ENCODE measurements at places on chromosomes 13 and 19.

DNA sequence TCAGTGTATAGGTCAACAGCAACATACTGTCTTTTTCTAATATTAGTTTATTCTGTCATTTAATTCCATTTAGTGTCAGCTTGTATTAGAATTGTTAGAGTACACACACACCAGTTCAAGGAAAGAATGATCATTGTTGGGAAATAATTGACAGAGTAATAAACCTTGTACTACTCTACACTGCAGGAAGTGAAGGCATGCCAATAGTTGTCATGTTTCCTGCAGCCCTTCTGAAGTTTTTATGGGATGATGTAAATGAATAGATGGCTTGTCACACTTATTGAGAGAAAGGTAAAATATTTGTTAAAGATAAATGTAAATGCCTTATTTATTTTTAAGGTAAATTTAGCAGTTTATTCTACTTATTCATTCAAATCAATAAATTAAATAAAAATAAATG, 306.9 kb upstream of the KLHL1 start:
- no peak for DNase-seq

DNA sequence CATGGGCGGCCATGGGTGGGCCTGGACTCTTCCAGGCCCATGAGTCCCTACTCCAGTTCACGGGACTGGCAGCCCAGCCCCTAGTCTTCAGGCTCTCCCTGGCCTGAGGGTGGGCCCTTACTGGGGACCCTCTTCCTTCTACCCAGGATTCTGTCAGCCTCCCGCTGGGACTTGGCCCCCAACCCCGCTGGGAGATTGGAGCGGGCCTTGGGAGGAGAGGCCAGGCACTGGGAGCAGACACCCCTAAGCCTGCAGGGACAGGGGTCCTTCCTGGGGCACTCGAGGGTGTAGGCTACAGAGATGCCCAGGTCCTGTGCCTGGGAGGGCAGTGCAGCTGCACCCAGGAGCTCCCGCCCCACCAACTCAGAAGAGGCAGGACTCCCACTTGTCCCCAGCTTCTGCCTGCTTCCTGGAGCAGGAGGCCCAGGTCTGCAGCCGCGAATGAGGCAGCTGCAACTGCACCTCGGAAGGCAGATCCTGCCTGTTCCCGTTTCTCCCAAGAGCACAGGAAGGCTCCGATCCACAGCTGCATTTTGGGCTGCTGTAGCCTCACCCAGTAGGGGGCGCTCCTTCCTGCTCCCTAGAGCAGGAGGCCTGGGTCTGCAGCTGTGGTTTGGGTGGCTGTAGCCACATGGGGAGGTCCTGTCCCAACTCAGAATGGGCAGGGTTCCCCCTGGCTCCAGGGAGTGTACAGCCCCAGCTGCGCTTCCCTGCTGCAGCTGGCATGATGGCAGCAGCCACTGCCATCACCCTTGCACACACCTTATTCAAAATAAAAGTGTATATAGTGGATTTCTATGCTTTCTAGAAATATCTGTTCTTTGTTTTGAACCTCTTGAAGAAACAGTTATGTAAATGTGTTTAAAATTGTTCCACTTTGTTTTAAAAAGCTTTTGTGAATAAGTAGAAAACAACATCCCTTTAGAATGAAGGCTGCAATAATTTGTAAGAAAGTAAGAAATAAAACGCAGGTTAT, 46.8 kb downstream of the TEX26 start:
- peak; percentile 63 for DNase-seq

DNA sequence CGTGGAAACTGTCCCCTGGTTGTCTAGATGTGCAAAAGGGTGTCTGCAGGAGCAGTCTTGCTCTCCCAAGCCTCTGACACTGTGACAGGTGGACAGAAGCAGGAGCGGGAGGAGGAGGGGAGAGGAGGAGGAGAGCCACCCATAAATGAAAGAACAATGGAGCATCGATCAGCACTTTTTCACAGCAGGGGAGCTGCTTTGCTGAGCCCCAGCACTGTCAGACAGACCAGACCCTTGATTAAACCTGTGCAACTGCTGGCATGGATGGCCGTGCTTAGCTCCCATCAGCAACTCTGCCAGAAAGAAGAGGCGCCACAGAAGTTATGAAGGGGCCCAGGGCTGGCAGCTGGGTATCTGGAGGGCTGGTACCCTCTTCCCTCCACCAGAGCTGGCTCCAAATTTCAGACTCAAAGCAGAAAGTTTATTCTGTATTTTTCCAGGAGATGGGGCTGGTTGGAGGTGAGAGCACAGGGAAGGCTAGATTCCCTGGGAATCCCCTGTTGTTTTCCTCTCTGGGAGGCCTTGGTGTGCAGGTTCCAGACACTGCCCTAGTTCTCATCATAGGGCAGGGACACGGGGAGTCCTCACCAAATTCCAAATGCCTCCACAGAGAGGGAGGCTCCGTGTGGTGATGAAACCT, 1192.2 kb downstream of the UQCRFS1 start:
- DNase-seq, result no peak

DNA sequence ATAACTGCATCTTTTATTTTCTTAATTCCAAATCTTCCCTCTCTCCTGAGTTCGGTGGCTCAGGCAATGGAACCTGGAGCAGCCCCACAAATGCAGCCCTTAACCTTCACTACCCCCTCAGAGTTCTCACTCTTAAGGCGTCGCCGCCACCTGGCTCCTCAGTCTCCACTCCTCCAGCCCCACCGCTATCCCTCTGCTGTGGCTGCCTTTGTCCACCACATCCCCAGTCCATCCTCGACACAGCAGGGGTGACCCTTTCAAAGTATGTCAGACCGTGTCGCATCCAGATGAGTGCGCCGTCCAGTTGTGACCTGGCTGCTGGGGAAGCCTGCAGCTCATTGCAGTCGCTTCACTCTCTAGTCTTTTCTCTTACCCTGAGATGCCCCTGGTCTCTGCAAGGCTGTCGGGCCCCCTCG, 1.0 kb downstream of the SPPL2B start:
- DNase-seq, result no peak

- no peak for DNase-seq
Measured at GRCh38 chr13:41246969-41247680, 16.3 kb downstream of the MTRF1 start.

DNA sequence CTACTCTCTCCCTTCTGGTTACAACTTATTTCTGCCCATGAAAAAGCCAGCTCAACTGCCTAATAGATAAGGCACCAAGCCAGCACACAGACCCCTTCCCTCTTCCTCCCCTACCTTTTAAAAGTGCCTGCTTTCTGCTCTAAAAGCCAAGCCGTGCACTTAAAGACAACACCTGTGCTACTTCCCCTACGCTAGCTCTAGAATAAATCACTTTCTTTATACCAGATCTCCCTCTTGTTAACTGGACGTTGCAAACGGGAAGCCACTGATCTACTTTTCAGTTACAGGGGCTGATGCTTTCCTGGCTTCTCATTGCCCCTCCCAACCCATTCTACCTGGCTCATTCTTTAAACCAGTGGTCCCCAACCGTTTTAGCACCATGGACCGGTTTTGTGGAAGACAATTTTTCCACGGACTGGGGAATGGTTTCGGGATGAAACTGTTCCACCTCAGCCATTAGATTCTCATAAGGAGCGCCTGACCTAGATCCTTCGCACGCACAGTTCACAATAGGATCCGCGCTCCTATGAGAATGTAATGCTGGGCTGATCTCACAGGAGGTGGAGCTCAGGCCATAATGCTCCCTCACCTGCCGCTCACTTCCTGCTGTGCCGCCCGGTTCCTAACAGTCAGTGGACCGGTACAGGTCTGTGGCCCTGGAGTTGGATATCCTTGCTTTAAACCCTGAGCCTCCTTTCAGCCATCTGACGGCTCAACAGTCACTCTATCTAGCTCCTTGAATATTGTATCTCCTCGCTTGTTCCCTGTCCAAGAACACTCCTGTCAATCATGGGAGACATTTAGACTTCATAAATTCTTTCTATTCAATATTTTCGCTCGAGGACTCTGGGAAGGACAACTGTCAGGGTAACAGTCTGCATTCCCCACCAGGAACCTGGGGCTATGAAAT, 841 bp upstream of the ZNF223 start:
- DNase-seq, result peak; percentile 41

DNA sequence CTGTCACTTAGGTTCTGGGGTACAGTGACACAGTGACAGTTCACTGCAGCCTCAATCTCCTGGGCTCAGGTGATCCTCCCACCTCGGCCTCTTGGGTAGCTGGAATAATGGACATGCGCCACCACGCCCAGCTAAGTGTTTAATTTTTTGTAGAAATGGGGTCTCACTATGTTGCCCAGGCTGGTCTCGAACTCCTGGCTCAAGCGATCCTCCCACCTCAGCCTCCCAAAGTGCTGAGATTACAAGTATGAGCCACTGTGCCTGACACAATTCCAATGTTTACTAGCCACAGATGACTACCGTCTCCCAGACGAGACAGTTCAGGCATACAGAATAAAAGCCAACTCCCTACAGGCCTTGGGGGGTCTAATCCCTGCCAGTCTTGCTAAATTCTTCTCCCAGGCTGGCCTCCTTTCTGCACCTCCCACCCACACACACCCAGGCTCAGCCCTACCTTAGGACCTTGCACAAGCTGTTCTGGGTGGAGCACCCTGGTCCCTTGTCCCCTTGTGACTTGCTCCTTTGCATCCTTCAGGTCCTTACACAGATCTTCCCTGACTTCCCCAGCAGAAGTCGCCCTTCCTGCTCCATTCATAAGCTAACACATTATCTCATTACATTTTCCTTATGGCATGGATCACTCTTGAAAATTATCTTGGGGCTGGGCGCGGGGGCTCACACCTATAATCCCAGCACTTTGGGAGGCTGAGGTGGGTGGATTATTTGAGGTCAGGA, 106.4 kb downstream of the INSR start:
- DNase-seq, result no peak

DNA sequence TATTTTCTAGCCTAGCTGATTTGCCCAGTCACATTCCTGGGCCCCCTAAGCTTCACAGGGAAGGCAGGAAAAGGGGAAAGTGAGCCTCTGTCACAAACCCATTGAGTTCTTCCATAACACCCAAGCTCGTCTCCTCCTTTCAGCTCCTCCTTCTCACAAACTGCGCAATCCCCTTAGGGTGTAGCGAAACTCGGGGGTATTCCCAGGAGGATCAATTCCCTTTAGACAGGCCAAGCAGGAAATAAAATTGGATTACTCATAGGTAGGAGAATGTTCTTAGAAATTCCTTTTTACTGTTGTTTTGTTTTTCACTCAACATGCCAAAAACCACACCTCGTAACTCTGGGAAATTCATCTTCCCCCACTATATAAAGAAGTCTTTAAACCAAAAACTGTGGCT, 139.3 kb downstream of the IRS2 start:
- DNase-seq, result no peak

DNA sequence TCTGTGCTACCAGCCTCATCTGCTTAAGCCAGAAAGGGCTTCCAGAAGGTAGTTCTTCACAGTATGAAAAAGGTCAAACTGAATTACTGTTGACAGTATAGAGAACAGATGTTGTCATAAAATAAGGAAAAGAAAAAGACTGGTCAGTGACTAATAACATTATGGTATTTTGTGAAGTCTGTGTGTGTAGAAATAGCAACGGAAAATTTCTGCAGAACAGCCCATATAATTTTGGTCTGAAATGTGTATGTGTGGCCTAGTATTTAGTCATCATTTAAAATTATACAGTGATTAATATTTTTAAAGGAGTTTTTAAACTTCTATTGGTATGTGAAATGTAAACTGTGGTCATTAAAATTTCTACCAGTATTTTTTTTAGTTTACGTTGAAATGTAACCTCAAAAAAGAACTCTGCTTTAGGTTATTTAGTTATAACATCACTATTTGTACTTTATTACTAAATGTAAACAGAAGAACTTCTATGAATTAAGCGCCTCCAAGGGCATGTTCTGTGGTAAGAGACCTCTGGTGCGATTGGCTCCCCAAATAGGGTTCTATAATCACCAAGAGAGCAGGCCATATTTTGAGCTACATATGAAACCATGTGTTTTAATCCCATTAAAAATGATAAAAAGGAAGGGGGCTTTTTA, 3.3 kb upstream of the GPR183 start:
- no peak for DNase-seq

- no peak for DNase-seq
Measured at GRCh38 chr19:57351867-57352266, 796 bp downstream of the ZNF304 start.

DNA sequence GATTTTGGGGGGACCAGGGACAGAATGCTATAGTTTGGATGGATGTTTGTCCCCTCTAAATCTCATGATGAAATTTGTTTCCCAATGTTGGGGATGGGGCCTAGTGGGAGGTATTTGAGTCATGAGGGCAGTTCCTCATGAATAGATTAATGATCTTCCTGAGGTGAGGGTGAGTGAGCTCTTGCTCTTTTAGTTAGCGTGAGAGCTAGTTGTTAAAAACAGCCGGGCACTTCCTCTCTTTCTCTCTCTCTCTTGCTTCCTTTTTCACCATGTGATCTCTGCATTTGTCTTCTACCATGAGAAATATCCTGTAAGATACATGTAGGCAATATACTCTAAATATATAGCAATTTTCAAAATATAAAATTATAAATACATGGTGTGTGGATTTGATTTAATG, 290.8 kb upstream of the PCDH9 start:
- no peak for DNase-seq

GRCh38 chr13:28659621-28659970, 666 bp downstream of the POMP start:
- DNase-seq, result peak; percentile 22

GRCh38 chr13:63112799-63113395, 1697.2 kb upstream of the PCDH20 start:
- DNase-seq, result no peak

- DNase-seq, result no peak
Measured at GRCh38 chr13:102567857-102568256, 28.9 kb upstream of the TPP2 start.

DNA sequence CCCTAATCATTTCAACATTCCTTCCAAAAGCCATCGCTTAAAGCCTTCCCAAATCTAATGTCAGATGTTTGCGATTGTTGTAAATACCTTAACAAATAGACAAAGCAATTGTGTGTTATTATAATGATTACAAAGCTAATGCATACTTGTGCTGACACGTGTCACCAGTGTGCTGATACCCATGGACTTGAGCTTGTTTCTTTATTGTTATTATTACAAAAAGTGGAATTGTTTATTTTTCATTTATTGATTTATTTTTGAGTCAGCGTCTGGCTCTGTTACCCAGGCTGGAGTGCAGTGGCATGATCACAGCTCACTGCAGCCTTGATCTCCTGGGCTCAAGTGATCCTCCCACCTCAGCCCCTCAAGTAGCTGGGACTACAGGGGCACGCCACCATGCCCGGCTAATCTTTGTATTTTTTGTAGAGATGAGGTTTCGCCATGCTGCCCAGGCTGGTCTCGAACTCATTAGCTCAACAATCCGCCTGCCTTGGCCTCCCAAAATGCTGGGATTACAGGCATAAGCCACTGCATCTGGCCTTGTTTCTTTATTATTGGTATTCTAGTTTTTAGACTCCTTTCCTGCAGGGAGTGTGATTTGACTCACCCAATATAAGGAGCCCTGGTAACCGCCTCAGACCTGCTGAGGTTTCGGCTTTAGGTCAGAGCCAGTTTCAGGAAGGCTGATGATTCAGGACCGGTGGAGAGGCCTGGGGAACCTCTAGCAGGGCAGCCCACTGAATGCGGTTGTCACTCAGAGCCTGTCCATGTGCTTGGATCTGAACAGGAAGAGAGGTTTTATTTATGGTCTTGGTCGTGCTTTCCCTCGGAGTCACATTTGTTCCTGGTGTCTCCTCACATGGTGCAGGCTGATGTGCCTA, 2.1 kb upstream of the FBXO17 start:
- peak; percentile 84 for DNase-seq

Measured in activated CD4-positive, alpha-beta T cell treated with anti-CD3 and anti-CD28 coated beads for 48 hours (primary cell).